ENCODE measurements at places on chromosomes 13 and 19.

DNA sequence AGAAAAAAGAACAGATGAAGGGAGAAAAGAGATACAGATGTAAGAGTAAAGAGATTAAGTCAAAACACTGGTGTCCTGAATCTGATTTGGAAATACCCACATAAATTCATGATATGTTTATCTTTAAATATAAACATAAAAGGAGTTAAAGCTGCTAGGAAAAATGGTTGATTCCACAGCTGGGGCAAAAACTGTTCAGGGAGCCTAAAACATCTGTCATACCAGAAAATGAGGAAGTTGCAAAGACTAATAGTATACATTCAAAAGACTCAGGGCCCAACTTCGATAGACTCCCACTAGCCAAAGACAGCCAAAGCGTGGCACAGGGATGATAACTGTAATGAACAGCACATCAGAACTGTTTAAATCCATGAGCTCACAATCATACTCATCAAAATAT is 62.0 kb downstream of the ABCC4 start:
- H3K36me3 ChIP-seq = no peaks in the 10 kb centered on the region
- no peaks in the 10 kb centered on the region for H3K27me3 ChIP-seq
- H3K4me3 ChIP-seq = no peak overlapping the region
- peaks cover 14% of the 10 kb centered on the region for H3K4me1 ChIP-seq
- no peak overlapping the region for H3K27ac ChIP-seq

DNA sequence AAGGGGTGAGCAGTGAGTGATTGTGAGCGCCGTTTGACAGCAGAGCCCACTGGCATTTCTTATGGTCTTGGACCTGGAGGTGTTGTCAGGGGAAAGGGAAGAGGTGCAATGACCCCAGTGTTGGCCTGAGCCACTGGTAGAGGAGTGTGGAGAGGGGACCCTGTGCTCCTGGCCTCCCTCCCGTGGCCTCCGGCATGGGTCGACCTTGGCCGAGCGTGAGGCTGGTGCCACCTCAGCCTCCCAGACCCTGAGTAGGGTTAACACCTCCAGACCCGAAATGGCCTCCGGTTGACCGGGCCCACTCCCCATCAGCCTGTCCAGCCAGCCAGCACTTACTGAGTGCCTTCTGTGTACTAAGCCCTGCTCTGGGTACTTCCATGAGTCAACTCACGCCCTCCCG is 6.5 kb downstream of the TRAPPC5 start:
- H3K36me3 ChIP-seq = peaks cover 11% of the 10 kb centered on the region
- H3K4me3 ChIP-seq = no peak overlapping the region
- H3K27ac ChIP-seq = no peak overlapping the region
- no peaks in the 10 kb centered on the region for H3K4me1 ChIP-seq
- H3K27me3 ChIP-seq = no peaks in the 10 kb centered on the region

DNA sequence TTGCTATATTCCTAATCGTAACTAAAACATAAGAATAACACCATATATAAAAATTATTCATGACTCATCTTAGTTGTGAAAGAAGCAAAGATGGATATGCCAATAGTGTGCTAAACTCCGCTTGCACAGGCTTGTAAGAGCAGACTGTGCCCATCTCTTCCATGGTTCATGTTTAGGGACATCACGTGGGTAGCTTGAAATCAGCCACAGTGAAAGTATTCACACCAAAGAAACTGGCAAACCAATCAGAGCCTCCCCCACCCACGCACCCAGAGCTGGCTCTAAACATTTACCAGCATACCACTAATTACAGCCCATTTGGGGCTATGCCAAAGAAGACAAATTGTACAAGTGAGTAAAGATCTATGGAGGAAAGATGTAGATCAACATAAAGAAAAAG is 147.5 kb downstream of the DIAPH3 start:
- H3K36me3 ChIP-seq = peaks cover 2% of the 10 kb centered on the region
- no peaks in the 10 kb centered on the region for H3K27me3 ChIP-seq
- H3K4me3 ChIP-seq = no peak overlapping the region
- peaks cover 22% of the 10 kb centered on the region for H3K4me1 ChIP-seq
- no peak overlapping the region for H3K27ac ChIP-seq
- DNase-seq = no peak

GRCh38 chr19:57830071-57830602 is at the start of gene ZNF587B:
Gene ZNF587B (plus strand): TSS chr19:57830299. CDS start chr19:57830529, 230 bp downstream.
- peak within 1 kb of the TSS; percentile 85 for H3K4me3 ChIP-seq
- DNase-seq = peak; percentile 91
- peak within 1 kb of the TSS; percentile 93 for H3K27ac ChIP-seq
- peaks cover 28% of the 10 kb centered on the region for H3K4me1 ChIP-seq

DNA sequence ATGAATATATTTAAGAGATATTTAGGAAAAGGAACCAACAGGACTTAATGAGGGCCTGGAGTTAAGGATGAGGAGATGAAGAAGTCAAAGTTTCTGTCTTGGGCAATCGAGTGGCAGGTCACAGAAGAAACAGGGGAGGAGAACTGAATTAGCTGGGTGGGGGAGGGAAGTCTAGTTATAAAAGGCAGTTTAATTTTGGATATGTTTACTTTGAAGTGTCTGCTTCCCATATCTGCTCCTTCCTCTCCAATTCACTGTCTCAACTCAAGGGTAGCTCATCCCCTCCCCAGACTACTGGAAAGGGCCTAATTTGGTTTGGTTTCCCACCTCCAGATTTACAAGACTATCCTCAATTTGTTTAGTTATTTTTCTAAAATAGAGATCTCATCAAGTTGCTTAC is 195.9 kb downstream of the VWA8 start:
- H3K4me3 ChIP-seq = no peak overlapping the region
- peaks cover 2% of the 10 kb centered on the region for H3K36me3 ChIP-seq
- no peaks in the 10 kb centered on the region for H3K27me3 ChIP-seq
- no peak overlapping the region for H3K27ac ChIP-seq
- H3K4me1 ChIP-seq = peaks cover 5% of the 10 kb centered on the region
- no peak for DNase-seq

- no peak for DNase-seq
- H3K27ac ChIP-seq = no peak overlapping the region
- H3K4me3 ChIP-seq = no peak overlapping the region
- no peaks in the 10 kb centered on the region for H3K27me3 ChIP-seq
- peaks cover 3% of the 10 kb centered on the region for H3K4me1 ChIP-seq
- H3K36me3 ChIP-seq = no peaks in the 10 kb centered on the region
These were observed 402.5 kb upstream of the PCDH9 start for GRCh38 chr13:67632590-67632989.

DNA sequence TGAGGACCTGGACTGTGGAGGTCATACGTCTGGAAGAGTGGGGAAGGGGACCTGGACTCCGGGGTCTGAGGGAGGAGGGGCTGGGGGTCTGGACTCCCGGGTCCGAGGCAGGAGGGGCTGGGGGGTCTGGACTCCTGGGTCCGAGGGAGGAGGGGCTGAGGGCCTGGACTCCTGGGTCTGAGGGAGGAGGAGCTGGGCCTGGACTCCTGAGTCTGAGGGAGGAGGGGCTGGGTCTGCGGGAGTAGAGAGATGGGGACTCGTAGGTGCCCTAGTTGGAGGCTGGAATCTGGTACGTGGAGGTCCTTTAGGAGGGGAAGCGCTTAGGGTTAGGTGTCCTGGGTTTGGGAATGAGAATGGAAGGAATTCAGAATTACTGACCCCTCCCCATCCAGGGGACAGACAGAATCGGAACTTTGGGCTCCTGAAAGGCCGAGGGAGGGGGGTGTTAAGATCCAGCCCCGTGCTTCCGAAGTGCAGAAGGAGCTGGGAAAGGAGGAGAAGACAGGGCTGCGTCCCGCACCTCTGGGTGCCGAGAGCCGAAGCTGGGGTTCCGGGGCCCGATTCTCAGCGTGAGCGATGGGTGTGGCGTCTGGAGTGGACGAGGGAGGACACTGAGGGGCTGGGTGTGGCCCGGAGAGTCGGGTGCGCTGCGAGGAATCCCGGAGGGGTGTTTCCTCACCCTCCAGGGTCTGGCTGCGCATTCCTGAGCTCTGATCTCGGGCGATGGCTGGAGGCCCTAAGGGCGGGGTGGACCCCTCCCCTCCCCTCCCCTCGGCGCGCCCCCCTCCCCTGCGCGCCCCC is 608 bp downstream of the MYADM start:
- no peaks in the 10 kb centered on the region for H3K27me3 ChIP-seq
- H3K27ac ChIP-seq = peak overlapping the region; percentile 100
- peaks cover 14% of the 10 kb centered on the region for H3K36me3 ChIP-seq
- DNase-seq = peak; percentile 91

- H3K4me3 ChIP-seq = no peak overlapping the region
- H3K27me3 ChIP-seq = no peaks in the 10 kb centered on the region
- no peak for DNase-seq
- peaks cover 2% of the 10 kb centered on the region for H3K4me1 ChIP-seq
- peaks cover 2% of the 10 kb centered on the region for H3K36me3 ChIP-seq
These were observed 6.0 kb upstream of the FNDC3A start for GRCh38 chr13:48969685-48970084.

DNA sequence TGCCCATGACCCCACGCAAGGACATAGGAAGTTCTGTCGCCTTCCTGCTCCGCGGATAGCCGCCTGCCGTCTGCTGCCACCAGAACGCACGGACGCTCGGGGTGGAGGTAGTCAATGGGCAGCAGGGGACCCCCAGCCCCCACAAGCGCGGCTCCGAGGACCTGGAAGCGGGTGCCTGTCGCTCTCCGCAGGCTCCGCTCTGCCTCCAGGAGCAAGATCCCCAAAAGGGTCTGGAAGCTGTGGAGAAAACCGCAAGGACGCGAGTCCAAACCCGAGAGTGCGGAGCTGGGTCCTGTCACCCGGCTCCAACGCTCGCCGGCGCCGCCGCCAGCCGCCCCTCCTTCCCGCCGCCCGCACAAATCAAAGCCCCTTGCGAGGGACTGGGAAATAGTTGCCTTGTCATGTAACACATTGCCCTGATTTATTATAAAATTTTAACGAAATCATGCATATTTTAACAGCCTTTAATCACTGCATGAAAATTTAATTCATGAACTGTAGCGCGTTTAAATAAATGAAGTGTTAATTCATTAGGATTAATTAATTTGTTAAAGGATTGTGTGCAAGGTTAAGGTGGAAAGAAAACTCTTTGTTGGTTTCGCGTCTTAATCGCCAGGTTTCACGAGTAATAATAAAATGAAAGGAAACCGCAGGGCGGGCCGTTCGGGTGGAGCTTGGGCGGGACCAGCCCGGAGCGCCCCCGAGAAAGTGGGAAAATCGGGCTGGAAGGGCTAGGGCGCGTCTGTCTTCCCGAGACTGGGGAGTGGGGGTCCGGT is 5.5 kb upstream of the POU4F1 start:
- peaks cover 27% of the 10 kb centered on the region for H3K4me1 ChIP-seq
- peaks cover 84% of the 10 kb centered on the region for H3K27me3 ChIP-seq
- no peak overlapping the region for H3K27ac ChIP-seq
- H3K4me3 ChIP-seq = peak overlapping the region; percentile 76

- H3K36me3 ChIP-seq = no peaks in the 10 kb centered on the region
- H3K4me3 ChIP-seq = no peak overlapping the region
- peaks cover 29% of the 10 kb centered on the region for H3K4me1 ChIP-seq
- no peak overlapping the region for H3K27ac ChIP-seq
These were observed 2.4 kb downstream of the FBN3 start for GRCh38 chr19:8146877-8147581.

DNA sequence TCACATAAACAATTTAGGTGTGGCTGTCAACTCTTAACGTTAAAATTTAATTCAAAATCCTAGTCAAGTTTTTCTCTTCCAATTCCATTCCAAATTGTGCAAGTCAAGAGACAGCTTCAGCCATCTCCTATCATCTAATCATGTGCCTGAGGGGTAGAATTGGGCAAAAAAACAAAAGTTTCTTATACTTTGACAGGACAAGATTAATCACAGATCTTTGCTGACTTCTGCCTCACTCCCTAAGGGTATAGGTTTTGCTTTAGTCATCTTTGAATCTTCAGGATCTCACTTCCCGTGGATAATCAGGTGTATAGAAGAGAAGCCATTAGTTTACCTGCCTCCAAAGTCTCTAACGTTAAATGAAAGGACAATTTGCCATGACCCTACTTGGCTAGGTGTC is 24.6 kb downstream of the RNF17 start:
- DNase-seq = no peak
- H3K27me3 ChIP-seq = peaks cover 26% of the 10 kb centered on the region
- no peaks in the 10 kb centered on the region for H3K4me1 ChIP-seq
- H3K4me3 ChIP-seq = no peak overlapping the region

DNA sequence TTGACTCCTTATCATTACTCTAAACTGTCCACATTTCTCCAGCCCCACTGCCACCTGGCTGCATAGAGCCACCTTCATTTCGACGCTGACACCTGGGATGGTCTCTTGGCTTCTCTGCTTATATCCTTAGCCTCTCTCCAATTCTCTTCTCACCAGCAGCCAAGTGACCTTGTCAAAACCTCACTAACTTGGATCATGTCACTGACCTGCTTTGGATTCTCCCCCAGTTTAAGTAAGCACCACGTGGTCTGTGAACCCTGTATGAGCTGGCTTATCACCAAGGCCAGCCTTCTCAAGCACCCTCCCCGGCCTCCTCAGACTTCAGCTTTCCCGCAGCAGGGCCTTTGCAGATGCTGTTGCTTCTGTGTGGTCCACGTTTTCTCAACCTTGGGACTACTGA is 12.3 kb upstream of the GGACT start:
- no peak for DNase-seq
- H3K36me3 ChIP-seq = peaks cover 13% of the 10 kb centered on the region
- peaks cover 7% of the 10 kb centered on the region for H3K4me1 ChIP-seq
- H3K4me3 ChIP-seq = no peak overlapping the region
- no peak overlapping the region for H3K27ac ChIP-seq

DNA sequence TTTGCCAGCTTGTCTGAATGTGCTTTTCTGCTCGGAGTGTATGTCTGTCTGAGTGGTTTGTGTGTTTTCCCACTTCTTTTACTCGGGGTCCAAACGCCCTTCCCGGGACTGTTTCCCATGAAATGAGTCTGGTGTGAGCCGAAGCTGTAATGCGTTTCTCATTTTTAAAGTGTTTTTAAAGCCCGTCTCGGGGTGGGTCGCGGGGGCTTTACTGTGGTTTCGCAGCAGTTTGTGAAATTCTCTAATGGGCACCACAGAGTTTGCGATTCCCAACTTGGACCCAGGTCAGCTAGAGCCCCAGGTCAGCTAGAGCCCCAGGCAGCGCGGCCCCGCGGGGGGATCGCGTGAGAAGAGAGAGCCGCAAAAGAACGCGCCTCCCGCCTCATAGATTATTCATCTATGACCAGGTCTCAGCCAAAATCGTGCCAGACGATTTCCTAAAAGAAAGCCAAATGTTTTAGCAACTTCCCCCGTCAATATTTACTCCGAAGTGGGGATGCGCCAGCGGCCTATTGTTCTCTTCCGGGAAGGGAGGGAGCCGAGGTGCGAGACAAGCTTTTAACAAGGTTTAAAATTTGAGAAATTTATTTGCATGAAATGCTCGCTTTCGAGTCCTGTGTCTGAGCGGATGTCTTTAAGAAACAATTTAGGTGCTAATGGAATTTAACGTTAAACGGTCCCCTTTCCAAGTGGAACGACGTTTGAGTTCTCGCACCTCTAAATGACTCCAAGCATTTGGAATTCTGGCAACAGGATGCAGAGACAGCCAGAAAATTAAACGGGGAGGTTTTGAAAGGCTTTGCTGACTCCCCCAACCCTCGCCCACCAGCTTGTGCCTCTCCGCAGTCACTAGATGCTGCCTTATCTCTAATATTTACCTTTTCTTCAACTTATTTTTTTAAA is 2.2 kb downstream of the ZIC2 start:
- H3K27ac ChIP-seq = peak overlapping the region; percentile 97
- no peaks in the 10 kb centered on the region for H3K27me3 ChIP-seq
- H3K4me1 ChIP-seq = peaks cover 25% of the 10 kb centered on the region
- peaks cover 44% of the 10 kb centered on the region for H3K36me3 ChIP-seq
- no peak for DNase-seq
